CD4-positive, alpha-beta memory T cell (primary cell): ENCODE measurements at places on chromosomes 3 and 15.

- H3K27ac ChIP-seq, result no peak overlapping the region
- no peaks in the 10 kb centered on the region for H3K36me3 ChIP-seq
- H3K4me1 ChIP-seq, result no peaks in the 10 kb centered on the region
- no peak overlapping the region for H3K4me3 ChIP-seq
These were observed 37.1 kb upstream of the ATP2B2 start for GRCh38 chr3:10542518-10542917.

DNA sequence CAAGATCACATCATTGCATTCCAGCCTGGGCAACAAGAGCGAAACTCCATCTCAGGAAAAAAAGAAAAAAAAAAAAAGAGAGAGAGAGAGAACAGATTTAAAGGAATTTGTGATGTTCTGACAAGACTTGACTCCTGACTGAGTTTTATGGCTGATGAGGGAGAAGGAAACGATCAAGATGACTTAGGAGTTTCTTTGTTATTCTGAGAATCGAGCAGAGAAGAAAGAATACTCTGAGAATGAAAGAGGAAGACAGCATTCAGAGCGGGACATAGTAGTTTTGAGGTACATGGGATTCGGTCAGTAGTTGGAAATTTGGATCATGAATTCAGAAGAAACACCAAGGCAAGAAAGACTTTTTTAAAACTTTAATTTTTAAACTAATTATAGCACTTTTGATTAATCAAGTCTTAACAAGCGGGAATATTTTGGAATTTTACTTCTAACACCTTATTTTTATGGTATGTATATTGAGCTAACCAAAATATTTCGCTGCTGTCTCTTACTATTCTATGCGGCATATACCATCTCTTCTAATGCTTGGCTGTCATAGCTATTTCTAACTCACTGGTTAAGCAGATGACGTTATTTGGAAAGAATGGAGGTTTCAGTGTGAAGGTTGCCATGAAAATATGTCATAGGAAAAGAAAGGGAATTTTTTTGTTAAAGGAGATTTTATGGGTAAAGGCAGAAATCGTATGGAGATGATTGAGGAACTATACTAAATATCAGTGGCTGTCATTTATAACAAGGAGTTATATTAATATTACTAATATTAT is 644.1 kb downstream of the RBMS3 start:
- no peaks in the 10 kb centered on the region for H3K4me1 ChIP-seq
- no peak overlapping the region for H3K4me3 ChIP-seq
- H3K36me3 ChIP-seq, result no peaks in the 10 kb centered on the region
- no peak for DNase-seq
- no peak overlapping the region for H3K27ac ChIP-seq

DNA sequence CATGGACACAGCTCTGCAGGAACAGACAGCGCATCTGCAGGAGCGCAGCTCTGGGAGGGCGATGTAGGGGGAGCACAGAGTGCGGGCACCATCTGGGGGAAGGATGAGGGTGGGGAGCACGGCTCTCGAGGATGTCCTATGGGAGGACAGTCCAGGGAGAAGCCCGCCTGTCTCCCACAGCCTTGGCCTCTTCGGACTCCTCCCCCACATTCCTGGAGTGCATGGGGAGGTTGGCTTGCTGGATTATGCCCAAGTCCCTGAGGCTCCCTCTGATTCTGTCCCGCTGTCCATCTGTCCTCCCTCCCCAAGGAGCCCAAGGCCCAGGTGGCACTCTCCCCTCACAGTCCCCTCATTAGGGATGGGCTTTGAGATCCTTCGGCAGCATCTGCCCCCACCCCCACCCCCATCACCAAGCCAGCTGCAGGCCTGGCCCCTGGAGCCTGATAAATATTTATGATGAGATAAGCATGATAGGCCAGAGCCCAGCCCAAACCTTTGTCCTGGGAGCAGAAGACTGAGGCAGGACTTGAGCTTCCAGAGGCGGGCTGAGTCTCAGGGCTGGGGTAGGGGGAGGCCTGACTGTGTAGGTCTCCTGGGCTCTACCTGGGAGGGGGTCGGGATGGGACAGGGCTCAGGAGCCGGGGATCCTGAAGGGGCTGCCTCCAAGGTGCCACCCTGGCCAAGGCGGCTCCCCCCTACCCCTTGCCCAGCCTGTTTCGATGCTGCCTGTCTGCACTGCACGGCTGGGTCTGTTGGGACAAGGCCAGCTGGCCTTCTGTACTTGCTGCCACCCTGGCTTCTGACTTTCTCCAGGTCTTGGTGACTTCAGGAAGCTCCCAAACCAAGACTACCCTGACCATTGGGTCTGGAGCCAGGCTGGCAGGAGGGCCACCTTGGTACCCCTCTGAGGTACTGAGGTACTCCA is 28.6 kb upstream of the SEMA3F start:
- no peaks in the 10 kb centered on the region for H3K27me3 ChIP-seq
- no peak for DNase-seq
- H3K36me3 ChIP-seq, result no peaks in the 10 kb centered on the region

GRCh38 chr3:4392992-4393391 is 74.1 kb downstream of the SUMF1 start:
- no peaks in the 10 kb centered on the region for H3K36me3 ChIP-seq
- H3K4me1 ChIP-seq, result peaks cover 10% of the 10 kb centered on the region
- DNase-seq, result no peak
- no peak overlapping the region for H3K4me3 ChIP-seq
- no peaks in the 10 kb centered on the region for H3K27me3 ChIP-seq
- no peak overlapping the region for H3K27ac ChIP-seq

GRCh38 chr3:169085827-169086226 is 577.7 kb downstream of the MECOM start:
- no peaks in the 10 kb centered on the region for H3K27me3 ChIP-seq
- H3K27ac ChIP-seq, result no peak overlapping the region
- no peaks in the 10 kb centered on the region for H3K36me3 ChIP-seq
- H3K4me1 ChIP-seq, result no peaks in the 10 kb centered on the region

DNA sequence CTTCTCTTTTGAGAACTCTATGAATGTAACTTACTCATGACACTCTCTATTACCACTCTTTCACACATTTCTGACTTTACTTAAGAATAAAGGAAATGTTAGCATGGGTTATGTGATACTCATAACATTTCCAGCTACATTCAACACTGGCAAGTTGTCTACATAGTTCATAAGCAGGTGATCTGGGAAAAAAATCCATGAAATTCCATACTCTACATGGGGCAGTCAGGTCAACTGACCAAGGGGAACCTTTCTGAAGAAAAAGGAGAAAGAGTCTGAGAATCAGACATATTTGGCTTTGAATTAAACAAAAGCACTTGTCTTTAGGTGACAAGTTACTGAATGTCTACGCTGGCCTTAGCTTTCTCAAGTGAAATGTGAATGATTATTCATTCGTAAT is 329.1 kb upstream of the ROBO1 start:
- no peaks in the 10 kb centered on the region for H3K4me1 ChIP-seq
- H3K27ac ChIP-seq, result no peak overlapping the region
- no peak for DNase-seq
- H3K4me3 ChIP-seq, result no peak overlapping the region
- H3K36me3 ChIP-seq, result no peaks in the 10 kb centered on the region

DNA sequence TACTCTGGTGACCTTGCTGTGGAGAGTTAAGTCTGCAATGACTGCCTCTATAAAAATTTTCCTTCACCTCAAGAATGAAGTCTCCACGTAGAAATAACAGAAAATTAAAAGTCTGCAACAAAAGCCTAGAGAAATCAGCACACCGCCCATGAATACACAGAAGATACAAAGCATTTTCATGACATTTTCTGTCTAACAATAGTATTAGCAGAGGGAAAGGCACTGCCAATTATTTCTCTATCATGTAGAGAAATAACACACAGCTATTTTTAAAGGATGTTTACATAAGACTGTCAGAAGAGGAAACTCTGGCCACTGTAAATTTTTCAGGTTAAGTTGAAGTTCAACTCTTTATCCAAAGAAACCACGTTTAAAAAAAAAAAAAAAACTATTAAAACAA is 80.8 kb downstream of the GSK3B start:
- no peaks in the 10 kb centered on the region for H3K36me3 ChIP-seq
- H3K27ac ChIP-seq, result no peak overlapping the region
- H3K4me3 ChIP-seq, result no peak overlapping the region
- DNase-seq, result no peak
- no peaks in the 10 kb centered on the region for H3K27me3 ChIP-seq

DNA sequence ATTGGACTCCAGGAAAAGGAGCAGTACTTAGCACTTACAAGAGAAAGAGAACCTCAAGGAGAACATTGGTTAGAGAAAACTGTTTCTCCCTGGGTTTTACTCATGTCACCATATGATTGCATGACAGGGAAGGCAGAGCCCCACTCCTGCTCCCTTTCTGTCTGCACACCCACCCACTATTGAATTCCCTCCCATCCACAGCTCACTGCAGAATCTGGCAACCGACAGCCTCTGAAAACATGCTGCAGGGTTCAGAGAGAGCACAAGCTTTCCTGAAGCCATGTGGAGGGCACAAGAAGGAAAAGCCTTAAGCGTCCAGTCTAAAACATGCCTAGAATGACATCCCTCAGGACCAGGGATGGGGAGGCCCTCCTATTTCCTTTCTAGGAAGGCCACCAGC is 3.0 kb upstream of the IL17RD start:
- no peaks in the 10 kb centered on the region for H3K36me3 ChIP-seq
- DNase-seq, result no peak
- peaks cover 17% of the 10 kb centered on the region for H3K27me3 ChIP-seq
- H3K27ac ChIP-seq, result no peak overlapping the region
- no peak overlapping the region for H3K4me3 ChIP-seq

DNA sequence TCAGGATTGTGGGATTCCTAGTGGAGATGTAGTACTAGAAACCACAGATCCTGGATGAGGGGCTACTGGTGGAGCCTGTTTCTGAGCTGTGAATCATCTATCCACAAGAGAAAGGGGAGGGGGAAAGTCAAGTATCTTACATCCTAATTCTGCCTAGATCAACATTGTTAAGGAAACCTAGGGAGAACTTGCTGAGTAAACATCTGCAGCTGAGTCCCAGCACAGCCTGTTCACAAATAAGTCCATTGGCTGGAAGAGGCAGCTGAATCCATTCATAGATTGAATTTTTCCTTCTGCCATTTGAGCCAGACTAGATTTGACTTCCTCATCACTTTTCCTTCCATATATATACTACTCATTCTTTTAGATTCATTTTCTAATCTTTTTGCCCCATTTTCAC is 460.5 kb downstream of the TUSC7 start:
- no peaks in the 10 kb centered on the region for H3K4me1 ChIP-seq
- no peak overlapping the region for H3K4me3 ChIP-seq
- no peaks in the 10 kb centered on the region for H3K36me3 ChIP-seq
- DNase-seq, result no peak
- H3K27ac ChIP-seq, result no peak overlapping the region

GRCh38 chr3:107870096-107870495 is 220.7 kb downstream of the CD47 start:
- DNase-seq, result no peak
- no peak overlapping the region for H3K27ac ChIP-seq
- H3K36me3 ChIP-seq, result no peaks in the 10 kb centered on the region
- no peak overlapping the region for H3K4me3 ChIP-seq

- peaks cover 31% of the 10 kb centered on the region for H3K4me1 ChIP-seq
- H3K27me3 ChIP-seq, result no peaks in the 10 kb centered on the region
- no peak overlapping the region for H3K4me3 ChIP-seq
- H3K36me3 ChIP-seq, result peaks cover 31% of the 10 kb centered on the region
- DNase-seq, result no peak
- no peak overlapping the region for H3K27ac ChIP-seq
These were observed 4.7 kb downstream of the GORASP1 start for GRCh38 chr3:39102504-39103323.

- no peak for DNase-seq
- H3K4me1 ChIP-seq, result no peaks in the 10 kb centered on the region
- no peak overlapping the region for H3K4me3 ChIP-seq
- H3K36me3 ChIP-seq, result no peaks in the 10 kb centered on the region
- H3K27ac ChIP-seq, result no peak overlapping the region
These were observed 55.4 kb downstream of the BFSP2 start for GRCh38 chr3:133455281-133455680.

DNA sequence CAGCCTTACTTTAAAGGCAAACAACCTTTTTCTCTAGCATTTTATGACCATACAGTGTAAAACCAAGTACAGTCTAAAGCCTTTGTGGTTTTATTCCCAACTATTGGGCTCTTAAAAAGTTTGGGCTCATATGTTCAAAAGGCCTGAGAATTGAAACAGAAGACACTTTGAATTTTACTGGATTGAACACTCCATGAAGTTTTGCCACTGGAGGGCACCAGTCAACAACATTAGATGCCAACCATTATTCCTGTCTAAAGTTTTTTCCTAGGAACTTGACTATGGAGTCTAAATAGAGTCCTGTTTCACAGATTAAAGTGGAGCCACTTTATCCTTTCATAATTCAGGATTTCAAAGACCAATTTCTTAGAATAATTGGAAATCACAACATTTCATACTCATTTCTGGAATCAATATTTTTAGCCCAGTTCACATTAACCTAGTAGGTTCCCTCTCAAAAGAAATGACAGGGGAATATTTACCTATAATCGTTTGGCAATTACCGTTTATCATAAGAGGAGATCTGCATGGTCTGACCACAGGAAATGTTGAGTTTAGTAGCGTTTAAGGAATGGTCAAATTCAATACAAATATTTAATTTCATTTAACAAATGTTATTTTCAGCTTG is 244.1 kb upstream of the PDZRN3 start:
- no peak overlapping the region for H3K4me3 ChIP-seq
- no peaks in the 10 kb centered on the region for H3K4me1 ChIP-seq
- no peaks in the 10 kb centered on the region for H3K36me3 ChIP-seq
- no peak overlapping the region for H3K27ac ChIP-seq
